ENCODE measurements at places on chromosomes 2 and 18.

GRCh38 chr2:191038241-191038725 is 24.3 kb upstream of the STAT1 start:
- DNase-seq = no peak

DNA sequence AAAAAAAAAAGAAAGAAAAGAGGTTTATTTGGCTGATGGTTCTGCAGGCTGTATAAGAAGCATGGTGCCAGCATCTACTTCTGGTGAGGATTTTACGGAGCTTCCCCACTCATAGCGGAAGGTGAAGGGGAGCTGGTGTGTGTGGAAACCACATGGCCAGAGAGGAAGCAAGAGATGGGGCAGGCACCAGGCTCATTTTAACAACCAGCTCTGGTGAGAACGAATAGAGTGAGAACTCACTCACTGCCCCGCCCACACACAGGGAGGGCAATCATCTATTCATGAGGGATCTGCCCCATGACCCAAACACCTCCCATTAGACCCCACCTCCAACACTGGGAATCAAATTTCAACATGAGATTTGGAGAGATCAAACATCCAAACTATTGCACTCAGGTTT is 68.5 kb downstream of the MOGAT1 start:
- DNase-seq = no peak

GRCh38 chr2:6878549-6878948 is 972 bp downstream of the RSAD2 start:
- no peak for DNase-seq

DNA sequence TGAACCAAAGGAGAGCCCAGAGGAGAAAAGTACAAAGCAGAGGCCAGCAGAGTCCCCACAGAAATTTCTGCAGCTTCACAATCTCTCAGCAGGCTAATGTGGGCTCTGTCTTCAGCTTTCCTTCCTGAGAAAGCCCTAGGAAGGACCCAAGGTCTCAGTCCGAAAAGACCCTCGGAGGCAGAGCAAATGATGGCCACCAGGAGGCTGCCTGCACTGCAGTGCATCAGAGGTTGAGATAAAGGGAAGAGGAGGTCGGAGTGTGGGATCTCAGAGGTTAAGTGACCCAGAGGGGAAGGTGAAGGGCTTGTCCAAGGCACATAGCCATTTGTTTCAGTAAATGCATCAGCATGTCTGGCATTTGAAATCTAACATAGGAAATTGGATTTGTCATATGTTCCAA is 299.1 kb upstream of the SLC14A2 start:
- DNase-seq = no peak

DNA sequence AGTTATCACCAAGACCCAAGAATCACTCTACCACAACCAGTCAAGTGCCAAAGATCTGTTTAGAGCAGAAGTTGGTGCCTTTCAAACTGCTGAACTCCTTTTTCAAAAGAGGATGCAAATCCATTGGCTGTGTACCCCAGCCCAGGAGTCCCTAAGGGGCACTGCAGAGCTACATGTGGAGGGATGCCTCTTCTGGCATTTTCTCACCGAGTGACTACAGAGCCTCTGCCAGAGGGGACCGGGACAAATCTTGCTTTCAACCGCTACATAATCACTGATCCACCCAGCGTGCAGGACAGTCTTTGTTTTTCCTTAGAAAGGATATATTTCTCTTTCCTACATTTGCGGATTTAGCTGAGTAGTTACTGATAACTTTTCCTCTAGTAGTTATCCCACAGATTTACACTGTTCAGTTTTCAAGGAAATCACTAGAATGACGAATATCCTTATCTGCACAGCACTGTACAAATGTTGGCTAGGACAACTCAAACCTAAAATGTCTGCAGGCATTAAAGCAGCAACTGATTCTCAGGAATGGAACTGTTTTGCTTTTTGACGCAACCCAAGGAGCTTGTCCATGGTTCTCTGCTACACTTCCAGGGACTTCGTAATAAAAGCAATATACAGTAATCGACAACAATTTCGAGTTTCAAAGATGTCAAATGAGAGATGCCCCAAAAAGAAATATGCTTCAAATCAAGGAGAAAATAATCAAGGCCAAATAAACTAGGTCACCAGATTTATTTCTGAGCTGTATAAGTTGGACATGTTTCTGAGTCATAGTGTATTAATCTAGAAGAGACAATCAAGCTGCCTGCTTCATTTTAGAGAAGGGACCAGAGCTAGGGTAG is 24.1 kb downstream of the EPB41L3 start:
- no peak for DNase-seq

DNA sequence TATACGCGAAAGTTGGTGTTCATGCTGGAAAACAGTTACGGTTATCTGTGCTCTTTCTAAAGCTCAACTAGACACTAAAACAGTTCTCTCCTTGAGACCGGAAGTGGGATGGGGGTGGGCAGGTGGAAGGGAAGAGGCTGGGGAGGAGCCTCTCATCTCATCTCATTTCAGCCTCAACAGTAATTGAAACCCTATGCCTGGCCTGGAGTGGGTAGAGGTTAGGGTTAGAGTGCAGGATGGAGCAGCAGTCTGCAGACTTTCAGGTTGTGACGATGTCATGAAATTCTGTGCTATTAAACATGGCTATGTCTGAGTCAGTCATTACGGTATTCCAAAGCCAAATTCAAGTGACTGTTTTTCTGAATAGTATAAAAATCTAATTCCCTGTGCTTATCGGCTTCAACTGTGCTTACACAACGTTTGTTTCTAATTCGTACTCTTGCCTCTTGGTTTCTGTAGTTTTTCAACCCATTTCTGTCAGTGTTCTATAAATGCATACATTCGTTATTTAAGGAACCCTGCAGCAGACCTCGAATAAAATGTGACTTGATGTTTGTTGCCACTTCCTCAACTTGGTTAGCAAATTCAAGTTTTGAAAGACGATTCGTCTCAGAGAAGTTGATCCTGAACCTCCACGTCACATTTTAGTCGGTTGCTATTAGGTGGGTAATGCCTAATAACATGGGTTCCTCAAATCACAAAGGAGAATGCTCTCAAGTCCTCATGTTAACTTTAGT is 75.8 kb upstream of the TCF7L1 start:
- no peak for DNase-seq

- DNase-seq = peak; percentile 12
Observed at GRCh38 chr2:101205521-101206479, 46.9 kb upstream of the CNOT11 start.

DNA sequence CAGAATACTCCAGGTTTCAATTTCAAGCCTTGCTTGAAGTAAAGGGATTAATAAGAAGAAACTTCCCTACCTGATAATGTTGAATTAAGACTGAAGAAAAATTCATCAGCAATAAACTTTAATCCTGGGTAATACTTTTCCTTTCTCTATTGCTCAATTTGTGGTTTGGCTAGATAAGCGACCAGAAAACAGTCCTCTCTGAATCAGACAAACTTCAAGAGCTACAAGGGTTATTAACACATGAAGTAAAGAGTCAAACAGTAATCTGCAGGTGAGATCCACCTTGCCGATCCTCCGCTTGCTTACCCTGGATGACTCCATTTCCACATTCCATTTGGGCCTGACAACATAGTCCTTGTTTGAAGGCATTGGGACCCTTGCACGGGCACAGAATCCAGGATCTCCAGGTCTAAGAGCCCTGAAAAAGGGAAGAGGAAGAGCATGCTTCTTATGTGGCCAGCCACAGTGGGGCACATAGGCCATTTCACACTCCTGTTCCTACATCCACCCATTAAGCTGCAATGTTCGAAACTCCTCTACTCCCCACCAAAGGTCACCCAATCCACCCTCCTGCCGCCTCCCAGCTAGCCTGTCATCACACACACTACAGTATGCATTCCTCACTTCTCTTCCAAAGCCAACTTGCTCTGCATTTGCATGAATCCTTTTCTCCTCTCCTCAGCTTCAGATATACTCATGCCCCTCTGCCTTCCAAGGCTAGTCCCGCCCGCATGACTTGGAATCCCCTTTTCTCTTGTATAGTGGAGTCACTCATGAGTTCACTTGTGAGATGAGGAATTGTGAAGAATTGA is 39.8 kb downstream of the IWS1 start:
- DNase-seq = no peak

DNA sequence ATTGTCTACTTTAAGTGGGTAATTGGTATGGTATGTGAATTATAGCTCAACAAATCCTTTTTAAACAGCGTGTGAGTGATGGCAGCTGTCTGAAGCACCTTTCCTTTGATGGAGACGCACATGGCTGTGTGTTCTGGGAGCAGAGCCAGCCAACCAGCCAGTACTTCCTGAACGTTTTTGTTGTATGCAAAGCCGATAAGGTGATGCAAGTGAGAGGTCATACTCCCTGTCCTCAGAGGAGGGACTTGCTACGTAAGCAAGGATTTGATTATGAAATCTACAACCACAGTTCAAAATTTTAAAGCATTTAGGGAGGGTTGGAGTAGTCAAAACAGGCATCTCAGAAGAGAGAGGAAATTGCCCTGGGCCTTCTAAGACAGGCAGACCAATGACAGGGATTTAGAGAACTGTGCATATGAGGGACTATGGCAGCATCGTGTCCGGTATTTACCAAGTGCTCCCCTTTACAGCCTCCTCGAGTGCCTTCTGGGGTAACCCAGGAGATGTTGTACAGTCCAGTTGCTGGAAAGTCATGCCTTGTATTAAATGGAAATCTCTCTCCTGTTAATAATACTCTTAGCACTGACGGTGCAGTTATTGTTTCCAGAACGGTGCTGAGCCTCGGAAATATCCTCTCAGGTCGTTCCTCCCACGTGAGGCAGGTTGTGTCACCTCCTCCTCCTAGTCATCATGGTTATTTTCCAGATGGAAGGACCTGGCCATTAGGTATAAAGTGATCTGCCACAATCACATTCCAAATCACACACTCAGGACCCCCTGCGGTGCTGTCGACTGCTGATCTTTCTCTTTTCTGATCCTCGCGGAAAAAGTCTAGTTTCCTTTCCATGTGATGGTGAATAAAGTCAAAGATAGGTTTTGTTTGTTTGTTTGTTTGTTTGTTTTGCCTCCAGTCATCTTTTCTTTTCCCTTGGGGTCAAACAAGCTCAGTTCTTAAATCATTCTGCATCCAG is 28.4 kb downstream of the ARHGEF4 start:
- DNase-seq = no peak

GRCh38 chr2:30146337-30147195 is at the start of gene YPEL5:
Gene YPEL5, plus strand, starts transcription at chr2:30147007. Its CDS starts 9,645 bp downstream, at chr2:30156652.
- DNase-seq = peak; percentile 100

DNA sequence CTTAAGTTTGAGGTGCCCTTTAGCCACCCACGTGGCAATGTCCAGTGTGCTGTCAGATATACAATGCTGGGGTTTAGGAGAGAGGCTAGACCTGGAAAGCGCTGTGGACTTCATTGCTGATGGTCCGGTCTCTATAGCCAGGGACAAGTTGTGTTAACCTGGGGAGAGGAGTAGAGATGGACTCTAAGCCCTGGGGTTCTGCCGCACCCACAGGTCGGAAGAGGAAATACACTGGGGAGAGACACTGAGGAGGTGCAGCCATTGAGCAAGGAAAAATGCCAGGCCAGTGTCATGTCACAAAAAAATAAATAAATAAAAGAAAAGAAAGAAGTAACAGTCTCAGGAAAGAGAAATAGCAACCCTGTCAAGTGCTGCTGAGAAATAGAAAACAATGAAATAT is 106.9 kb upstream of the CBLN2 start:
- no peak for DNase-seq

- no peak for DNase-seq
Observed at GRCh38 chr2:195675783-195676427, 18.9 kb downstream of the SLC39A10 start.

DNA sequence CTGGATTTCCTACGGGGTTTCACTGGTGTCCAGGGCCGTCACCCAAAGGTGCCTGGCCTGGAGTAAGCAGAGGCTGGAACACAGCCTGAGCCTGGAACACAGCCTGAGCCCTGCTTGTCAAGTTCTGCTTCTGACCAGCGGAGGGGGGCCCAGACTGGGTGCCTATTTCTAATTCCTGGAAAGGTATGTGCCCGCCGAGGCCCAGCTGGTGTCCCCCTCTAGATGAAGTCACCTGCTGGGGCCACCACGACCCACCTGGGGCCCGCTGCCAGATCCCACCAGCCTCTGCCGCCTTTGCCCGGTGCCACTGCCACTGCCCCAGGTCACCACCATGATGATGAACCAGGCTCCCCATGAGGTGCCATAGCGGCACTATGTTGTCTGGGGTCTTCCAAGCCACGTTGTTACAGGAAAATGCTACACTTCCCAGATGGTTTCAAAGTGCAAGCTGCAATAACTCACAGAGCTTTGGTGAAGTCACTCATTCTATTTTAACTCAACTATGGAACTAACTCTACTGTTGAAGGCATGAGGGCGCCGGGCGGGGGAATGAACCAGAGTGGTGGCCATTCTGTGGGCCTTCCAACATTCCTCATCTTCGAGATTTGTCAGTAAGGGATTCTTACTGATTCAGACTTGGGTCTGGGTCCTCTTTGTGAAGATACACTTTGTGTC is 40.9 kb upstream of the LAPTM4A start:
- DNase-seq = no peak

DNA sequence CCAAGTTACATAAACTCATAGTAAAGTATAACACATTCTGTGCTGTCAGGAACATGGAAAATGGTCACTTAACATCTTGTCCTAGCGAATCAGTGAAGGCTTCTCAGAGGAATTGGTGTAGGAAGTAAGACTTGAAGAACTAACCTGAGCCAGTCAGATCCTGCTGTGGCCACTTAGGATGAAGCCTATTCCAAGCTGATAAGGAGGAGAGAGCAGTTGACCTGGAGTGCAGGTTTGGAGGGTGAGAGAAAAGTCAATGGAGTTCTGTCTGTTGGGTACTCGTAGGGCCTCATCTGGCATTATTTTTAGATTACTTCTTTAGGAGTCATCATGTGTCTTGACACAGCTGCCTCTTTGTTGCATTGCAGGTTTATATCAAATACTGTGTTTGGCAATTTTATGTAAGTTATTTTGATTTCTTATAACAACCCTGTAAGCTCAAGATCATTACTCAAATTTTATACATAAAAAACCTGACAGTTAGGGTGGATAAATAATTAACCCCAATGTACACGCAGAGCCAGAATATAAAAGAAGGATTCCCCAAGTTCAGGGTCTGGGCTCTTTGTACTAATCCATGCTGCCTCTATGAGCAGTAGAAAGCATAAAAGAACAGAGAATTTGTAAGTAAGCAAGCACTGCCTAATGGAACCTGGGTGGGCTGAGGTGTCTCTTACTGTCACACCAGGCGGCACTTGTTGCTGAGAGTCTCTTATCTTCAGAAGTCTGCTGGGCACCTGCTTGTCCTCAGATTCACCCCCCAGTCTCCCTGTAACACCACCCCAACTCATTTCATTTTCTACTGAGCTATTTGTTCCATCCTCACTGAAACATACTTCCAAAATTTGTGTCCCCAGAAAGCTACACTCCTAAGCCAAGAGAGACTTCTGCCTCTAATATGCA is 252.1 kb upstream of the NT5C1B start:
- no peak for DNase-seq

DNA sequence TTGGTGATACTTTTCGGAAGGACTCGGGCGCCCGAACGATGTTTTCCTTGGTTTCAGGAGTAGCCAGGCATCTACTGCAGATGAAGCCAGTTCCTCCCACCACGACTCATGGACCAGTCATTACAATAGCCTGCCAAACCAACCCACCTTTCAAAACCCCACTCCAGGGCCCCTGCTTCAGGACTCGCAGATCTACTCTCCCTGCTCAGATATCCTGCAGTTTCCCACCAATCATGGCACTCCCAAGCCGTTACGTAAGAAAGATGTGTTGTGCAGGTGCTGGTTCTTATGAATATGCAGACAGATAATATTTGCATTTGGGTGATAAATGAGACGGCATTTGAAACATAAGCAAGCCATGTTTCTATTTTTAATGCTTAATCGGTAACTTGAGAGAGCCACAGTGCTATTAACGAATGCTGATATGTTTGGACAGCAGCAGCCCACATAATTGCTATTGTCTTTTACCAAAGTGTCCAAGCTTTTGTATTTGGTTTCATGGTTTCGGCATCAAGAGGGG is 3.5 kb upstream of the CYS1 start:
- no peak for DNase-seq

All from hippocampal formation (tissue), 2 donors.